CD4-positive, alpha-beta T cell treated with Interleukin-12 subunit alpha and Interleukin-12 subunit beta, for 1 hour (primary cell): ENCODE measurements at places on chromosomes 2 and 18.

GRCh38 chr2:85078536-85078935 is 54.7 kb upstream of the TCF7L1 start:
- no peak for DNase-seq

- no peak for DNase-seq
Measured at GRCh38 chr2:29789911-29790485, 131.4 kb downstream of the ALK start.

DNA sequence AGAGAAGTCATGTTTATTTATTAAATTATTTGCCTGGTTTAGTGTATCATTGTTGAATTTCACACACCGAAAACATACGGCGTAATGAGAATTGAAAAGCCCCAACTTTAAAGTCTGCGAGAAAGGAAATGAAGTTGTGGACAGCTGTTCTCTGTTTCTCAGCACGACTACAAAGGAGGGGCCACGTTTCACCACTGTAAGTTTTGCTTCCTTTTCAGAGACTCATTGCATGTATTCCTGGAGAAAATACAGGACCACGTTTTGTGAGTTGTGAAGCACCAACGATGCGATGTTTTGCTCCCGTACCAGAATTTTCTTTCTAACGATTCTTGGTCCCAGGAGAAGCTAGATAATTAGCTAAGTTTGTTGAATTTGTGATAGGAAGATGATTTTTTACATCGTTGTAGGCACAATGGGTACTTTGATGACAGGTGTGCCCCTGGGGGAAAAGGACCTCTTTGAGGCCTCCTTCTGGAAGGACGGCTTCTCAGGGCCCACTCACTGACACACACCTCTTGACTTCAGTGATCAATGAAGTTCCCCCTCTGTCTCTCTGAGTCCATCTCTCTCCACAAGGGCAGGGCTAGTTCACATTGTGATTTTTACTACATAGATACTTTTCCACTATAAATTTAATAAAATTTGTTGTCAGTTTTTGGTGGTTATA is 23.7 kb upstream of the ACKR3 start:
- peak; percentile 46 for DNase-seq

DNA sequence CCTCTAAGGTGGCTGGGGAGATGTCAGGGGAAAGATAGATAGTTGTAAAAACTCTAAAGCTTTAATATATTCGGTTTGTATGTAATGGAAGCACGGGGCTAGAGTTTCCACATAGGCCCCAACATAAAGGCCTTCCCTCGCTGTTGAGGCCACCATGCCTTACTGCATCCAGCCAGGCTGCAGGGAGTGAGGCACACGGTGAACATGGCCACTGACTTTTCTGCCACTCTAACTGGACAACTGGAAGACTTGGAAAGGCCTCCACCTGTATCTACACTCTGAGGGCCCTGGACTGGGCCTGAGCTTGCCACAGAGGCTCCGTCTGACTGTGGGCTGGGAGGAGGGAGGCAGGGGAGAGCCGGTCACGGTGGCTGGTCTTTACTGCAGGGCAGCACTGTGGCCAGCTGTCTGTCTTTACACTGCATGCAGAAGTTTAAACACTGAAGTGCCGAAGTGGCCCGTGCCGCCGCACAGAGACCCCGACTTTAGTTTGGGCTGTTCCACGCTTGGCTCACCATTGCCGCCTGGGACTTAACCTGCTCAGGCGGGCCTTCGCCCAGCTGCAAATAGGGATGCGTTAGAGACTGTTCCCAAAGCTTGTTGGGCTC is 66.7 kb downstream of the EMILIN2 start:
- no peak for DNase-seq

DNA sequence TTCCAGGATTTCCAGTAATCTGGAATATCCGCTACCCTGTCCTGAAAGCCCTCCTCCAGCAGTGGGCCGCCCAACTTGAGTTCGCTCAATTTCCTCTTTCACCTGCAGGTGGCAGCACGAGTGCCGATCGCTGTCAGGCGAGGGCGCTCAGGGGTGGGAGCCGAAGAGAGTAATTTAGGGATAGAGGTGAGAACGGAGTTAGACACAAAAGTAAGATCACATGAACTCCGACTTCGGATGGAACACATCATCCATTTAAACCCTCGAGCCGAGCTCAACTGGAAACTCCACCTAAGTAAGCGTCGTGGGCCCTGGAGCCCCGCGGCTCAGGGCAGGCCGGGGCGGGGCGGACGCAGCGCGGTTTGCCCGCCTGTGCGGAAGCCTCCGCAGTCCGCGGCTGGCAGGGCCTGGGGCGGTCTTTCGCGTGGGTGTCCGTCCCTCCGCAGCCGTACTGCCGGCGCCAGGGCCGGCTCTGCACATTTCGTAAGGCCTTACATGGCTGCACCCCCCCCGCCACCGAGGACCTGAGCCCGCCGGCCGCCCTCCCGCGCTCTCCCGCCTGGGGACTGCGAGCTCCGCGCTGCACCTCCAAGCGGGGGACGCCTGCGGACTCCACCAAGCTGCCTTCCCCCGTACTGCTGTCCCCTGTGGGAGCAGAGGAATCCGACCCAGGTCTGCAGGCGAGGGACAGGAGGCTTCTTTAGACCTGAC is 61.2 kb downstream of the SEMA4F start:
- peak; percentile 79 for DNase-seq

- DNase-seq = no peak
Measured at GRCh38 chr2:241999184-241999583, 129.7 kb downstream of the RTP5 start.

GRCh38 chr2:53987336-53987921 is 16.6 kb upstream of the PSME4 start:
- no peak for DNase-seq

- DNase-seq = peak; percentile 46
Measured at GRCh38 chr2:9422321-9423099, 818 bp downstream of the ITGB1BP1 start.

DNA sequence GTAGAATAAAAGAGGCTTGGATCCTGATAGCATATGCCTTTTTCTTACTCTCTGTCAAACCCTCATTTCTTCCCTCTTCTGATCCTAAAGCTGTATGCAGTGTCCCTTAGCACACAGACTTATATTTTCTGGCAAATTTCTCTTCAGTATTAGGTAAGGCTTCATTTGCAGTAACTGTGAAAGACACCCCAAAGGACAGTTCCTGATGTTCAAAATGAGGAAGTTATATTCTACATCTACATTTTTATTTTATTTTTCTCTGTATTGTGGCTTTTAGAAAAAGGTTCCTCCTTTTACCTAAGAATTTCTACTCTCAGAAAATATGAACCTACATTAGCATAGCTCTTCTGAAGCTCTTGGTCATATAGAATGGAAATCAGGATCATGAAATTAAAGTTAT is 261.7 kb downstream of the PDE11A start:
- no peak for DNase-seq

DNA sequence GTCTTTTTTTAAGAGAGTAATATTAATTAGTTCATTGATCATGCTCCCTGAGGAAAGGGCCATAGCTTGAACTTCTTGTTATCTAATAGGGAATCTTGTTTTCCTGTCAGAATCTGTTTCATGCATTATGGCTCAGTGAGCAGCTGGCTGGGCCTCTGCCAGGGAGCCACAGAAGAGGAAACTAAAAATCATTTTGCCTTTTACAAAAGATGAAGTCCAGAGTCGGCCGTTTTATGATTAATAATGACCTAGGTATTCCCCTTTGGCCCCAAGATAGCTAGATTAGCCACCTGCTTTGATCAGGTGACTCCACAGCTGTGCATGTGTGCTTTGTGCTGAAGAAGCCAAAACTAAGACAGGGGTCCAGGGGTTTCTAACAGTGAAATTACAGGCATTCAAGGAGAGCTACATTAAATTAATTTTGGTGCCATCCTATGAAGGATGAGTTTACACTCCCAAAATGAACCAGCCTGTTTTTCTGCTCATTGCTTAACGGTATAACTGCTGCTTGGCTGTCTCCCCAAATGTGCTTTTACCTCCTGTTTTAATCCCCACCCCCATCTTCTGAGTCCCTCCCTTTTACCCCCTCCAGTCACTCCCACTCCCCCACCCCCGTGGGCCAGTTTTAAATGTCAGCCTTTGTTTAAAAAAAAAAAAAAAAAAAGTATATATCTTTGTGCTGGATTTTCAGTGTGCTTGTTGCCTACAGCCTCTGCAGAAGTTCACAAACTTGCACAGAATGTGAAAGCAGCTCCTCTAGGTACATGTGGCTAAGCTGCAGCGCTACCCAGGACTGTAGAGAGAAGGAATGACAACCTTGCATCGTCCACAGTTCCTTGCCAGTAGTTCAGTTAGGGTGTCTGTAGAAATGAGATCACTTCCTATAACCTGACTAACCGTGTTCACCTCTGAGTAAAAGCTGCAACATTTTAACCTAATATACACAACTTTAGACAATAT is 93.1 kb downstream of the CABLES1 start:
- DNase-seq = no peak

DNA sequence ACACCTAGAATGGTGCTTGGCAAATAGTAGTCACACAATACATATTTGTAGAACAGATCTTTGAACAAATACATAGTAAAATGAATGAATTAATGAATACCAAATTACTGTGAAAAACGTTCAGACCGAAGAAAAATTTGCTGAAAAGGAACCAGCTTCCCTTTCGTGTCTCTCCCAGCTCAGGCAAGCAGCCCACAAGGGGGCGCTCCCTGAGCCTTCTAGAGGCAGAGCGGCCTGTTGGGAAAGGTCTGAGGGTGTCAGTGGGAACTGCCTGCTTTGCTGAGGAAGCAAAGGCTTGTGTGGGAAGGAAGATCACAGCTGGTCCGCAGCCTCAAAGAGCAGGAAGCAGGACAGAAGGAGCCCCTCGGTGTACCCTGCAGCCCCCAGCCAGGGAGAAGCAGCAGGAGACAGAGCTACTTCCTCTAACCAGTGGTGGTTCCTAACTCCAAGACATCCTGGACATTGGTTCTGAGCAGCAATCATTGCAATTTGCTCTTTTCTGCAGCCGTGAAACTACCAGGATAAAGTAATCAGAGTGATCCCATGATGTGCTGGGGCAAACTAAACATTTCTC is 231.1 kb downstream of the ANKRD30B start:
- DNase-seq = no peak

- no peak for DNase-seq
Measured at GRCh38 chr2:8154936-8155335, 526.9 kb upstream of the ID2 start.

GRCh38 chr2:16617282-16618266 is 48.1 kb downstream of the CYRIA start:
- no peak for DNase-seq

DNA sequence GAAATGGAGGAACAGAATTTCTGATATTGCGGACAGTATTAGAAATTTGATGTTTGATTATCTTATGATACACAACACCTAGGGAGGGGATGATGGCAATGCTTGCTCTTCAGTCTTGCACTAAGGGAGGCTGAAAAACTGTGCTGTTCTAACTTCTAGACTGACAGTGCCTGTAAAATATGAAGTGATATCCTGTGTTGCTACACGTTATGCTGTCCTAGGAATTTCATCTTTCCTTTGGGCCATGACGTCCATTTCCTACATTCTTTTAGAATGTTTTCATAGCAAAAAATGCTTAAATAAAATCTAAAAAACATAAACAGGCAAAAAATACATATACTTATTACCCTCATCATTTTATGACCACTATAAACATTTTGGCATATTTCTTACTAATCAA is 55.3 kb downstream of the OSBPL1A start:
- DNase-seq = no peak

DNA sequence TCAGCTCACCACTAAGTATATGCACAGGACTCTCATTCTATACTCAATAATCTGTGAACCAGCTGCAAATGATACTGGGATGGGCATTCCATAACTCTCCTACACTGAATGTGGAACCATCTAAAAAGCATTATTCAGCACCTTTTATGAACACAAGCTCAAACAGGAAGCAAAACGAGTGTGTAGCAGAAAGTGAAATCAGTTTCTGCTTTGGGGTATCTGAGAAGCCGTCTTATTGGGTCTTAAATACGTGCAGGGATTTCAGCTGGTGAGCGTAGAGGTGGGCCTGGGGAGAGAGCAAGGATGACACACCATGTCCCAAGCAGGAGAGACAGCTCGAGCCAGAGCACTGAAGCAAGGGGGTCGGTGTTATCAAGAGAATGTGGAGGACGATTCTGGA is 120.0 kb upstream of the TTN start:
- DNase-seq = no peak

GRCh38 chr2:234406085-234406484 is 90.8 kb downstream of the ARL4C start:
- DNase-seq = no peak

- DNase-seq = no peak
Measured at GRCh38 chr2:56474412-56475158, 290.8 kb downstream of the CCDC85A start.

GRCh38 chr2:241376808-241377207 is 20.7 kb downstream of the FARP2 start:
- no peak for DNase-seq

DNA sequence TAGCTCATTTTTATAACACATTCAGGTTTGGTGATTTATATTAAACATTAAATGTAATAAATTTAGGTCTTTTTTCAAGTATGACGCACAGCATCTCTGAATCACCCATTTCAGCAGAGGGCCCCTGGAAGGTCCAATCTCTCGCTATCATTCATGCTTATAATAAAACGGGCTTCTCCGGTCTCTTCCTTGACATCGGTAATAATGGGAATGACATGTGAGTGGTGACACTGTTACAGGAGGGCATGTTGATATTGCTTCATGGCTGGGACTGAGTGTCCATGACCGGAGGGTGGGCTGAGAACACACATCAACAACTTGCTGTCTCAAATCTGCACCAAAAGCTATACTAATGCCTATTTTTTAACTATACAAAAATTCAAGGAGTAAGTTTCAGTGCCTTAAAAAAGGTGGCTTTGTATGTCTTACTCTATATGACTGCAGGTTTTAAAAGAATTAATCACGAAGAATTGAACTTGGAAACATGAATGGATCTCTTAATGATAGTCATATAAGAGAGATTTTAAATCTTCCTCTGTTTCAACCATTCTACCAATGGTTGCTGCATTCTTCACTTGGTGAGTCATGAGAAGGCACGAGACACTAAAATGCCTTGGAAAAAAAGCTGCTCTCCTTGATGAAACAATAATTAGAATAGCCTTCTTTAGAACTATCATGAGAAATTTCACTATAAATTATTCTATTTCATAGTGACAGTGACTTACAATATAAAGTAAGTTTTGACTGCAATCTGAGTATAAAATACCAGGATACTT is 101.9 kb upstream of the NRP2 start:
- no peak for DNase-seq

- DNase-seq = no peak
Measured at GRCh38 chr18:57194622-57195021, 47.7 kb downstream of the BOD1L2 start.

GRCh38 chr2:203612246-203612645 is 77.1 kb upstream of the RAPH1 start:
- DNase-seq = no peak

DNA sequence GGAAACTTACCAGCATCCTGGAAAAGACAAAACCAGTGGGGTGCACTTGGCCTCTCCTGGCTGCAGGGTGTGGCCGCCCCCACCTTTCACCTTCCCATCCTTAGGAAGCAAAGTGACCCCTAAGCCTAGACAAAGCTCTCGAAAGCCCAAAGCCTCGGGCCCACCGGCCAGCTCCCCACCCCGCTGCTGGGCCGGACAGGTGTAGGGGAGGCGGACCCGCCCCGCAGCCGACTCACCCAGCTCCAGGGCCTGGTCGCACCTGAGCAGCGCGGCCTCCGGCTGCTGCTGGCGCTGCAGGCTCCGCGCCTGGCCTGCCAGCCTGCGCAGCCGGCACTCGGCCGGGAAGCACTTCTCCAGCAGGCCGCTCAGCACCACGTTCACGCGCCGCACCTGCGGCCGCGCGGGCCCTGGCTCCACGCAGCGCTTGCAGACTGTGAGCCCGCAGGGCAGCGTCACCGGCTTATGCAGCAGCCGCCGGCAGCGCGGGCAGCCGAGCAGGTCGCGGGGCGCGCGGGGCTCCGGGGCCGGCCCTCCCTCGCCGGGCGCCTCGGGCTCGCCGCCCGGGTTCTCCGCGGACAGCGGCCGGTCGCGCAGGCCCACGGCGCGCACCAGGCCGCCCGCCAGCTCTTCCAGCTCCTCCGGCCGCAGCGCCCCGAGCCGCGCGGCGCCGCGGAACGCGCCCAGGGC is 979 bp downstream of the LONRF2 start:
- DNase-seq = no peak
